Stimulated activated CD8-positive, alpha-beta memory T cell treated with anti-CD3 and anti-CD28 coated beads, Interleukin-2, amount 100 ng/mL, for 1 hour (primary cell): ENCODE measurements at places on chromosomes 2 and 18.

DNA sequence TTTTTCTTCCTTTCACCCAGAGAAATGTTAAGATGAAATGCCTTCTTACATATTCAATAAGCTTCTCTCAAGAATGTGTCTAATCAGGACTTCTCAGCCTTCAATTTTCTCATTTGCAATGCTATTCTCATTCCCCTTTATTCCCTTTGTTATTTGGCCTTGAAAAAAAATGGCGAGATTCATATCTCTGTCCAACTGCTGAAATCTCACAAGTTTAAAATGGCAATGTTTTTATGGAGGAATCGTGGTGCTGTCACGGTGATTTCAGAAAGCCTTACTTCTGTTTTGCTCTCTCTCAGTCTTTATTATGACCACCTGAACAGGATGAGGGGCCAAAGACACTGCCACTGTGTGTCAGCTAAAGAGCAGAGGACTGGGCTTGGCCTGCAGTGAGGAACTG is 928.5 kb downstream of the DCC start:
- no peak for DNase-seq

GRCh38 chr18:12652861-12653401 is 5.0 kb downstream of the SPIRE1 start:
- no peak for DNase-seq

DNA sequence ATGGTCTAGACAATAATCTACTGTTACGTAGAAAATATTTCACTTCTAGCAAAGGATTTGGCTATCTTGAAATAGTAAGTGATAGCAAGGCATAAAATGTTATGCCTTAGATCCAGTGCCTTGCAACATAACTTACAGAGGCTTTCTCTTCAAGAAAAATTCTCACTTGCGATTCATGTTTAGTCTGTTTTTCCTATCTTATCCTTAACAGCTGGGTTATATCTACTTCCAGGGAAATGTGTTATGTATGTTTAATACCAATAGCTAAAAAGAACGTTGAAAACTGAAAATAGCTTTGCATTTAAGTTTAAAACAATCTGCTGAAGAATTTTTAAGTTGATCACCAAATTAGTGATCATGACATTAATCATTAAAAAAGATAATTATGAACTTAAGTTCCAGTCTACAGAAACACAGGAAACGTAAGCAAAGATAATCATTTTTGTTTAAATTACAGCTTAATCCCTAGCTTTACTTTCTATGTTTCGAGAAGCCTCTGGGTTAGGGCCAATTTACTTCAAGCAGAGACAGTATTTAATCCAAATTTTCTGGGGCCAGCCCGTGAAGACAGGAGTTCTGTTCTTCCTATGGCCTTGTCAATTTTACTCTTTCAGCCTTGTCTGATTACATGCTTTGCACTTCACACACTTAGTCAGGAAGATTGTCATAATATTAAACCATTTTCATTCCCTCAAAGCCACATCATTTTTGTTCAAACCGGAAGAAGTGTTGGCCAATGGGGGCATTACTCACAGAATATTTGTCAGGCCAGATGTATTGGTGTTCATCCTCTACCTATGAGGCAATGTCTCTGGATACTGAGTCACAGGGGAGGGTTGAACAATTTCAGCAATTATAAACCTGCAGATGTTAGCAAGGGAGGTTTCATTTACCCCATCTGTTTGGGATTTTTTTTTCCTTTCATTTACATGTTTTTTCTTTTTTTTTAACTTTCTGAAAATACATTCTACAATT is 1132.9 kb upstream of the ZEB2 start:
- DNase-seq: no peak

- DNase-seq: no peak
Measured at GRCh38 chr2:49225126-49225525, 70.8 kb upstream of the FSHR start.
